ENCODE measurements at places on chromosomes 6 and 20.

- DNase-seq = no peak
Observed at GRCh38 chr6:56718236-56718635, 75.5 kb upstream of the DST start.

GRCh38 chr6:16660157-16660497 lies 101.1 kb downstream of the ATXN1 start:
- DNase-seq = no peak

- no peak for DNase-seq
Observed at GRCh38 chr6:160132776-160133338, 11.2 kb downstream of the SLC22A1 start.

DNA sequence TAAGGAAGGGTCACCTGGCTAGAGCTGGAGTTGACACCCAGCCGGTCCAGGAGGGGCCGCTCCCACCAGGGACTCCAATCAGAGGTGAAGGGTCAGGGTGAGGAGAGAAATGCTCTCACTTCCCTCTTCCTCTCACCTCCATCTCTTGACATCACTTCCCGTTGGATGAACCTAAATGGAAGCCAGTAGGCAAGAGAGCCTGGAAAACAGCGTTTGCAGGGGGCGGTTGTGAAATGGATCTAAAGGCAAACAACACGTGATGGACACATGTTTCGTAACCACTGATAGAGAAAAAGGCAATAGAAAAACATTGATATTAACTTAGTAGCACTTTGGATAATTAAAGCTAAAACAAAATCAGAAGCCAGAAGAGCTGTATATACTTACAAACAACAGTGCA lies 105.6 kb upstream of the FOXA2 start:
- DNase-seq = no peak

- no peak for DNase-seq
Observed at GRCh38 chr20:8175741-8176675, 43.9 kb downstream of the PLCB1 start.

GRCh38 chr6:95636552-95637431 lies 59.5 kb downstream of the MANEA start:
- DNase-seq = no peak

DNA sequence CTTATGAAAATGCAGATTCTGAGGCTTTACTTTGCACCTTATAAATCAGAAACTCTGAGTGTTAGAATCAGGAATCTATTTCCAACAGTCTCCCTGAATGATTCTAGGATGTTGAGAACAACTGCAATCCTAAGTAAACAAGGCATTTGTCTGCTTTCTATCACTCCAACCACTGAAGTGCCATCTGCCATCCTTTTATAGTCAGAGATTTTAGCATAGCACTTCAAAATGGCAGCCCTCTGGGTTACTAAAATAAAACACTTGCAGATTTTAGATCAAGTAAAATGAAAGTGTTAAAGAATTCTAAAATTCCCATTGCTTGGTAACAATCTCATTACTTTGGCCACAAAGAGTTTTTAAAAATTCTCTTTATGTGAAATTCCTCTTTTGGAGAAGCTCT lies 258.9 kb downstream of the CD109 start:
- DNase-seq = no peak

DNA sequence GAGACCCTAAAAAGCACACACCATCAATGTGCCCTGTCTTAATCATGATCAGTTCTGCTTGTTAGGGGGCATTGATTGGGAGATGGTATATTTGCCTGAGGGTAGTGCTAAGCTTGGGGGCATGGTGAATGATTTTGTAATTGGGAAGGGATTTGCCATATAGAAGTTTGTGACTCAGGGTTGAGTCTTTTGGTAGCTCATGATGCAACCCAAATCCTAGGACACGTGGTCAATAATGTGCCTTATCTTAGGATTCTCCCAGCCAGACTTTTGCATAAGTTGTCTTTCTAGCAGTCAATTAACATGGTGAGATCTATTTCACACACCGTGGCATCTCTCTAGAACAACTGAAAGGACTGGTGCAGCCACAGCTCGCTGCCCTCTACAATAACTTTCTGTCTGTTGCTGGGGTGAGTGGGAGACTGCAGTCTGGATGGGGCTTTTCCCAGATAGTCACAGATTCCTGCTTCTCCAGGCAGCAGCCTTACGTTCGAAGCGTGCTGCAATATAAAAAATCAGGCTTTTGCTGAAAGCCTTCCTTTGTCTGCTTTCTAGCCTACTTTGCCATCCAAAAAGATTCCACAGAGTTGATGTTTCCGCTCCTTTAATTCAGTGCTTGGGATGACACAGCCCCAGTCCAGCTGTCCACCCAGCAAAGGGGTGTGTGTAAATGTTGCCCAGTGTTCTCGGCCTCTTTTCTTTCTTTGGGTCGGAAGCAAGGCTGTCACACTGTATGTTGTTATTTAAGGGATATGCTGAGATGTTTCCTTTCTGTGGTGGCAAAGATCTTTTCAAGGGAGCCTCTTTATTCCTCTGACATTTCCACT lies 58.9 kb downstream of the ID4 start:
- DNase-seq = no peak

Data from activated naive CD8-positive, alpha-beta T cell treated with anti-CD3 and anti-CD28 coated beads for 36 hours (primary cell).